ENCODE measurements at places on chromosomes 2 and 18. TPM values are rescaled to one million over a fixed set of nuclear protein-coding genes. Genes with fewer than 3 reads are reported as not detected.

DNA sequence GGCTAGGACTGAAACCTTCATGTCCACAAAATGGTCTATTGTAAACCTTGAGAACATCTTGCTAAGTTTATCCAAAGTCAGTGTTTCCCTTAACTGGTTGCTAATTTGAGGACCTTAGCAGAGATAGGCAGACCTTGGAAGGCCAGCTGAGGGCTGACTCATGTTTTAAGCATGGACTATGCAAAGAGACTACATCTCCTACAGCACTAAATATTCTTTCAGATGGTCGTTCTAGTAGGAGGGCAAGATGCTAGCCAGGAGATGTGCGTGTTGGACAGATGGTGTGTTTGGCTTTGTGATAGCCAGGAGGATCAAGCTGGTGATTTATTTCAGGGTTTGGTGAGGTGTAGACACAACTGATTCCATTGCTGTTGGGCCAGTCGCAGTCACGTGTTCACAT lies 75.8 kb downstream of the NRP2 start:
- no peak for DNase-seq

- DNase-seq: no peak
Observed at GRCh38 chr18:12460874-12461273, 53.1 kb downstream of the PRELID3A start.

TACR1 gene
- polyA plus RNA-seq: 2.1 TPM

DNA sequence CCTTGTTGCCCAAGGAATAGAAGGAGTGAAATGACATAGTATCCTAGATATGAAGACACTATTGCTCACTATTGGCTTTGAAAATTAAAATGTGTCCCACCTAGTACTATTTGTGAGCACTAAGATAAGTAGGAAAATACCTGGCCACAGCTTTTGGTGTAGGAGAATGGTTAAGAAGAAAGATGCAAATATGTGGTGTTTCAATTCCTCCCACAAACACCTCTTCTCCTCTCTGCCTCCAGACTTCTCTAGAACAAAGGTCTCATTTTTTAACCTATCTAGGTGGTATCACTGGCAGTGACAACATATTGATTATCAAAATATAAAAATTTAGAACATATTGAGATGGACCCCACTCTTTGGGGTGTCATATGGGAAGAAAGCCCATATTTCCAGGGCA lies 929.9 kb upstream of the FANCL start:
- no peak for DNase-seq

TNFRSF11A gene
- polyA plus RNA-seq: 2.8 TPM

Measured in renal pelvis (tissue), 12 donors.